ENCODE measurements at places on chromosomes 5 and 9.

GRCh38 chr9:96719521-96719920 is 58.4 kb downstream of the ZNF510 start:
- DNase-seq: no peak

DNA sequence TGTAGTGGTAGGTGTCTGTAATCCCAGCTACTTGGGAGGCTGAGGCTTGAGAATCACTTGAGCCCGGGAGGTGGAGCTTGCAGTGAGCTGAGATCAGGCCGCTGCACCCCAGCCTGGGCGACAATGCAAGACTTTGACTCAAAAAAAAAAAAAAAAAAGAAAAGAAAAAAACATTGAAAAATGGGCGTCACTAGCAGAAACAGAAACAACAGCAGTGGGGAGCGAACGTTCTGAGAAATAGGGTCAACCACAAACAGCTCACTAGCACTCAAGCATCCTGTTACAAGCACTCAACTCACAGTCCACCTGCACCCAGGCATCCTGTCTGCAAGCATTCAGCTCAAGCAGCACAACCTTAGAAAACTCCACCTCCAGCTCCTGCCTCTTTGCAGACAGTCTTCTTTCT is 17.2 kb downstream of the TRIM14 start:
- DNase-seq: no peak

- no peak for DNase-seq
These were observed 203.3 kb downstream of the SLIT3 start for GRCh38 chr5:169097374-169098326.

DNA sequence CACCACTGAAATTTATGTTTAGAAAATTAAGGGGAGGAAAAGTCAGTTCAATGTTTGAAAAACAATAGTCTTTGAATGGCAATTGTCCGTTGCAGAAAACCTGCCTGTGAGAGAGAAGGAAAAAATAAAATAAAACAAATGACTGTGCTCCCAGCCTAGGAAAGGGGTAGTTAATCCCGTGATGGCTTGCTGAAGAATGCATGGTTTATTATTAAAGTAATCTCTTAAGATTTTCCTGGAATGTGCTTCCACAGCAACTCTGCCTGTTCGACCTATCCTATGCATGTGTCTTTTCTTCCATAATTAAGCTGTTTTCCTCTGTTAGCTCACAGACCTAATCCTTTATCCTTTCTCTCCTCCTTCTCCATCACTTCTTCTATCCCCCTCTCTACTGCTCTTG is 2.4 kb upstream of the DAB2 start:
- no peak for DNase-seq

DNA sequence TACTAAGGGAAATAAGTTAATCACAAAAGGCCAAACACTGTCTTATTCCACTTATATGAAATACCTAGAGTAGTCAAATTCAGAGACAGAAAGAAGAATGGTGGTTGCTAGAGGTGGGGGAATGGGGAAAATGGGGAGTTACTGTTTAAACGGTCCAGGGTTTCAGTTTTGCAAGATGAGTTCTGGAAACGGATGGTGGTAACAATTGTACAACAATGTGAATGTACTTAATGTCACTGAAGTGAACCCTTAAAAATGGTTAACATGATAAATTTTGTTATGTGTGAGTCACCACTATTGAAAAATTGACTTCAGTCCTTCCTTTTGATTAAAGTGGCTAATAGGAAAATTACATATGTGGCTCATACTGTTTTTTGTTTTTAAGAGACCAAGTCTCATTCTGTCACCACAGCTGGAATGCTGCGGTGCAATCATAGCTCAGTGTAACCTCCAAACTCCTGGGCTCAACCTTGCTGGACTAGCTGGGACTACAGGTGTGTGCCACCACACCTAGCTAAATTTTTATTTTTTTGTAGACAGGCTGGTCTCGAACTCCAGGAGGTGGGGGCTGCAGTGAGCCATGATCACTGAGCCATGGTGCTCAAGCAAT is 8.7 kb downstream of the UBQLN1 start:
- DNase-seq: no peak

GRCh38 chr5:133266527-133266878 is 214.7 kb downstream of the HSPA4 start:
- no peak for DNase-seq

GRCh38 chr9:99269416-99269815 is 47.3 kb downstream of the SEC61B start:
- no peak for DNase-seq

DNA sequence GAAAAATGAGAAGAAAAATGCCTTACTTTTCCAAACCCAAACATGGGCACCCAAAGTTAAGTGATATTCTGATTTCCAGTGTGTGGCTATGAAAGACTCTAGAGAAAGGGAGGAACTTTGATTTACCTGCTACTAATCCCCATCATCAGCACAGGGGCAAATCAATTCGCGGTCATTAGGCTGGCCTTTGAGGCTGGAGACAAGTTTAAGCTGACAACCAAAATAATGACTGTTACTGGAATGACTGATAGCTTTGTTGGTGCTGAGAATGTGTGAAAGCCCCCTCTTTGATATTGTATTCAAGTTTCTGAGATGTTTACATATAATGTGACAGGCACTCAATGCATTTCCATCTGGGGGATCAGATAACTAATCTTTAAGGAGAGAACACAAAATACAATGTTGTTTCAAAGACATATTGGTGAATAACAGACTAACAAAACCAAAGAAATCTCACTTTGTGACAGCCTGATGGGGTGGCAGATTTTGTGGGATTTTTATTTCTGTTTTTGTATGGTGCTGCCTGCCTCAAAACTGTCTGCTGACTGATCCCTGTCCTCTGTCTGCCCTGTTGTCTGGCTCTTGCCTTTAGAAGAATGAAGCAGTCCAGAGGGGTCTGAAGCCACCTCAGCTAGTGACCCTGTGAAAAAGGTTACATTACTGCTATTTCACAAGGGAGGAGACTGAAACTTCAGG is 12.6 kb upstream of the INSYN2B start:
- no peak for DNase-seq

DNA sequence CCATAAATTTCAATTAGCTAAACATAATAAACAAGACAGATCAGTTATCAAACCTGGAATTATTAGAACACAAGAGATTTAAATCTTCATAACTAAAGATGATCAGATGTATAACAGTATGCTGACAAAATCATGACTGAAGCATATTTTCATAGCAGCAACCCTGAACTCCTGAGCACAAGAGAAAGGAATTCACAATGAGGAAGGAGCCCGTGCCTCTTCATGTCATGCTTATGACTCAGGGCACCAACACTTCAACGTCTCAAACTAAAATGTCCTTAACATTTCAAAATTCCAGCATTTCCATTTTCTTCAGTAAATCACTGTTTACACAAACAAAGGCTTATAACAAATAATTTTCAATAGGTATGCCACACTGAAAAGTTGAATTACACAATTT is 6.7 kb downstream of the AP3B1 start:
- DNase-seq: no peak

GRCh38 chr5:172443441-172444109 is 10.8 kb downstream of the SH3PXD2B start:
- DNase-seq: peak; percentile 67

DNA sequence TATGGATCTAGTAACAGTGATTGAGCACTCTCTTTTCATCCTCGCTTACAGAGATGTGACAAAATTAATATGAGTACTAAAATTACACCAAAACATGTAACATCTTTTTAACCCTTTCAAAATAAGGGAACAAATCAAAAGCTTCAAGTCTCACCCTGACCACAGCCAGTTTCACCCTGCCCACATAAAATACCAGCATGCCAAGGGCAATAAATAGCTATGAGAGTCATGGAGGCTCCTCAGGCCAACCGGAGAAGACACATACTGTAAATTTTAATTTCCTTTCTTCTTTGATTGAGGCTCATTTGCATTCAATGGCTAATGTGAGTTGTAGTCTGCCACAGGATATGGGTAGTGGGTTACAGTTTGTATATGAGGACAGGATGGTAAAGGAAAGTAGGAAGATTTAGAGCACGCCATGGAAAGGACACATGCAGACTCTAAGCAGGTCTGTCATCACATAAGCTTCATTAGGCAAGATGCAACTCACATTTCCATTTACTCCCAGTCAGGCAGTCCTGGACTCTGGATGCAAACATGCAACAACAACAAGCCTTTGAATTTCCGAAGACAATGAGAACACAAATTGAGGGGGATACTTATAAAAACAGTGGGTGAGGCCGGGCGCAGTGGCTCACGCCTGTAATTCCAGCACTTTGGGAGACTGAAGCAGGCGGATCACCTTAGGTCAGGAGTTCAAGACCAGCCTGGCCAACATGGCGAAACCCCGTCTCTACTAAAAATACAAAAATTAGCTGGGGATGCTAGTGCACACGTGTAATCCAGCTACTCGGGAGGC is 11.3 kb downstream of the IL4 start:
- DNase-seq: no peak

DNA sequence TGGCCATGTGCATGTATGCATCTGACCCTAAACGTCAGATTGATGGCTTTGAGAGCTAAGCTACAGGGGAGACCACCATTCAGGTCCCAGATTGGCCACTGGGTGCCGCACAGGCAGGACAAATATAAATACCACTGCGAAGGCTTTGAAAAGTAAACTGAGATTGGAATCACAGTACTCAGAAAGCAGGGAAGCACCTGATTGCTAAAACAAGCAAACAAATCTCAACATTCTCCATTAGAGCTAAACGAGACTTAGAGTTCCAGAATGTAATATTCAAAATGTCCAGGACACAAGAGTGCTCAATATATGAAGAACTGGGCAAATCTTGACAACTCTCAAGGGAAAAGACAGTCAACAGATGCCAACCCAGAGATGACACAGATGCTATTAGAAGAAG is 61.0 kb upstream of the GFPT2 start:
- DNase-seq: no peak

GRCh38 chr9:2992427-2992826 is 148.5 kb upstream of the PUM3 start:
- no peak for DNase-seq

- no peak for DNase-seq
These were observed 46.3 kb upstream of the PALM2AKAP2 start for GRCh38 chr9:109733690-109734089.

DNA sequence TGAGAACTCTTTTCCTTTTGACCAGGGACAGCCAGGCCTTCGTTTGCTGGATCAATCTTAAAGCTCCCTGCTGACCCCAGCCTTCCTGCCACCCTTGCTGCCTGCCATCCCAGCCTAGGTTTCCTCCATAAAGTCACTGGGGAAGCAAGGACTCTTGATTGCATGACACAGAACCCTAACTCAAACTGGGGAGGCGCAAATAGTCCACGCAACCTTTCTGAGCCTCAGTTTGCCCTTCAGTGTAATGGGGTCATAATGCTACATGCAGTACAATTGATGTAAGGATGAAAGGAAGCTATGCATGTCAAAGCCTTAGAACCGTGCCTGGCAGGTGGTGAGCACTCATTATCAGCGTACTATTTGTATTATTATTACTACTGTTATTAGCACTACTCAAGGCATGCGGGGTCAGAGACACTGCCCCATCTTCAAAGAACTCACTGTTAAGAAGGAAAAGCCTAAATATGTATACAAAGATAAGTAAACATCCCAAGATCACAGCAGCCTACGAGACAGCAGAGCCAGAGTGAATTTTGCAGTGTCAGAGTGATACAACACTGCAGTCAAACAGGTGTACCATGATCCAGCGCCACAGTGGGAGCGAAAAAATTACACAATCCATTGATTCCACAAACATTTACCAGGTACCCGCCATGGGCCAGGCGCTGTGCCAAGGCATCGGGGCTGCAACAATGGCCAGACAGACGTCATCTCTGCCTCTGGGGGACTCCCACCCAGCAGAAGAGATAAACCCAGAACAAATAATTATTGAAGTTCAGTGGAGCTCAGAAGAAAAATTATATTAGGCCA is 16.9 kb upstream of the CPLX2 start:
- no peak for DNase-seq

- DNase-seq: no peak
These were observed 72.7 kb downstream of the ZFAND5 start for GRCh38 chr9:72292256-72292682.

- no peak for DNase-seq
These were observed 42.2 kb upstream of the FCN1 start for GRCh38 chr9:134959971-134960310.

GRCh38 chr9:133453651-133454050 is 6.1 kb upstream of the CACFD1 start:
- no peak for DNase-seq

GRCh38 chr9:28651050-28651722 is 1077.9 kb upstream of the C9orf72 start:
- no peak for DNase-seq

DNA sequence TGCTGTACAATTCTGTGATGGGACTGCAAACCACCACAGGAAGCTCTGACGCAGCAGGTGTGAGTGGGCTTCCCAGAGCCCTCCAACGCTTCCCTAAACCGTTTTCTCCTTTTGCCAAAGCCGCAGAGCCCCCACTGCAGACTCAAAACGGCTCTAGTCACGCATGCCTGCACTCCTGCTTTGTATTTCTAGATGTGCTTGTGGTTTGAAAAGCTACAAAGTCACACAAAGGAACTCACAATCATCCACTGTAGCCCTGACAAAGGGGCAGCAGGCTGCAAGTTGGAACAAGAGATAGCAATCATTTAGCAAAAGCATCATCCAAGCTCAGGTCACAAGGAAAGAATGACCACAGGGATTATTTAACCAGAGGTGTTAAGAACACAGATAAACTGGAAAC is 79.3 kb downstream of the PTPN3 start:
- DNase-seq: no peak

GRCh38 chr5:113682497-113683136 is 169.1 kb downstream of the YTHDC2 start:
- no peak for DNase-seq

DNA sequence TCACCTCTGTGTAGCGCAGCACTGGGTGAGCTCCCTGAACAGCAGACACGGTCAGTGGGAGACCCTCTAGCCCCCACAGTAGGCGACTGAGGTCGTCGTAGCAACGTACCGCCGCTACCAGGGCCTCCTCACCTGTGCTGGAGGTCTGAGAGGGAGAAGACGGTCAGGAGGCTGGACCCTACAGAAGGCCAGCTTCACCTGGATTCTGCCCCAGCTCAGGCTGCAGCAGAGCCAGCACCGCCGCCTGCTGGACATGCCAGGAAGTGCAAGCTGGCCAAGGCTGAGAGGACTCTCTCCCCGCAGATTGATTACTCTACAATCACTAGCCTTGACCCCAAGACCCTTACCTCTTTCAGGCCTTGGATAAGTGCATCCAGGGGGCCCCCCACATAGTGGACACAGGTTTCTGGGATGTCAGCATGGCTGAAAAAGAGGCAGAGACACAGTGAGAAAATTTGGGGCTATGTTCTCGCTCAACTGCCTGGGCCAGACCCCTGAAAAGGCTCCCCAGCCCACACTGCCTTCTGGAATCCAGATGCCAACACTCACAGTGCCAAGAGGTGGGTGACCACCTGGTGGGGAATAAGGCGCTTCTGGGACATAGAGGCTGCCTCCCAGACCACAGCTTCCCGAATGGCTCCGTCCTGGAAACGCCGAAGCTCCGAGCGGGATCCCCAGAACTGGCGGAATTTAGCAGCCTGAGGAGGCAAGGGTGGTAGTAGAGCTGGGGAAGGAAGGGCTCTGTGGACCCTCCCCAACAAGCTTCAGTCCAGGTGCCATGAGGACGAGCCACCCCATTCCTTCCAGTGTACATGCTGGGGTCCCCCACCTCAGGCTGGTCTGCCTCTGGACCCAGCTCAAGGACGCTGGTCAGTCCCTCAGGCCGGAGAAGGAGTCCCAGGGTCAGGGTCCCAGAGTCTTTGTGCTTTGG is 6.9 kb downstream of the NOL6 start:
- DNase-seq: peak; percentile 25

GRCh38 chr5:128276537-128277216 is 193.1 kb downstream of the SLC12A2 start:
- no peak for DNase-seq

GRCh38 chr5:172411484-172412072 is 42.7 kb downstream of the SH3PXD2B start:
- no peak for DNase-seq

Measured in substantia nigra (tissue), 51 donors.